Brain pericyte (primary cell): ENCODE measurements at places on chromosomes 12 and 14.

DNA sequence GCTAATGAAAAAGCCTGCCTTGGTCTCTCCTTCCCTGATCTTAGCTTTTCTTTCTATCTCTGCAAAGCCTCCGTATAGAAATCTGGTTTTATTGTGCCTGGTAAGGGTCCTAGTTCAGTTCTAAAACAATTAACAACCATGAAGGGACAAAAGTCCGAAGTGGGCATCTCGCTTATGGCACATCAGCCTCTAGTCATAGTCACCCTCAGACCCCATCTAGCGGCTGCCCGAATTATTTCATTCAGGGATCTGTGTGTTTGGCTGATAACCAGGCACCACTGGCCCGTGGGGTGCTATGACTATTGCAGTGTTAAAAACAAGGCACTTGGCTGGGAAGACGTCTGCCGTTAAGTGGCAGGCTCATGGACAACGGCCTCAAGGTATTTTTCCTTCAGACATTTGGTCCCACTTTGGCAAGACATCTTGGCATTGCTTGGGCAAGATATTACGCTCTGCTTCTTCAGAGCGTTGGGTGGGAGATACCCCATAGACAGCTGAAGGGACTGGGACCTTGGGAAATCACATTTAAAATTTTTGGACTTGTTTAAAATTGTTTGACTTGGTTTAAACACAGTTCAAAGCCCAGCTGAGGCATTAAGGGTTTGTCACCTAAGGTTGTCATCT, 87.1 kb downstream of the SINHCAF start:
- no peak for DNase-seq

DNA sequence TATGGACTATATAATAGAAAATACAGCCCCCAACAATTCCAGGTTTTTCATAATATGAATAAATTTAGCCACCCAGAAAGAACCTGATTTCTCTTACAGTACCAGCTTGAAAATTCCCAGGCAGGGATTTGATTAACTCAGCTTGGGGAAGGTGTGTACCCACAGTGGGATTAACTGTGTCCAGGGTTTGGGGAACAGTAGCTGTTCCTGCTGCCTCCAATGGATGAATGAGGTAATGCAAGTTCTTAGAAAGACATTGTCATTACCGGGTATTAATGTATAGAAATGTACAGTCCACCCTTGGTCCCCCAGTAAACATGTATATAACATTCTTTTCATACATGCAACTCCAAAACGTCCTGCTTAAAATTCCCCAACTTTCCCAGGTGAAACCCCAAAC, 115.6 kb downstream of the LRIG3 start:
- no peak for DNase-seq

DNA sequence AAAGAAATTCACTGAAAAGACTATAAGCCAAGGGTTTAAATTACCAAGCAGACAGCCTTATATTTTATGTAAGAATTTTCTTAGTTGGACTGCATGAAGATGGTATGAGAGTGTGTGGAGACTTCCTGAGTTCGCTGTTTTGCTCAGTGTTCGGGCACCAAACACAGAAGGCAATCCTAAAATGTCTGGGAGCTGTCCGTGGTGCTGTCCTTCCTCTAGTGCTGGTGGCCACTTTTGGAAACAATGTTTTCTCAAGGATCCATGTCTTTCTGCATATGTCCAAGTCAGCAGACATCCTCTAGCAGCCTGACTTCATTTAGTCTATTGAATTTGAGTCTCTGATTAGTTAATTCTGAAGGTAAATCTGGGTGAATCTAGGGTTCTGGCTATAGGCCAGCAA, 135.8 kb downstream of the SLC8A3 start:
- DNase-seq: no peak

DNA sequence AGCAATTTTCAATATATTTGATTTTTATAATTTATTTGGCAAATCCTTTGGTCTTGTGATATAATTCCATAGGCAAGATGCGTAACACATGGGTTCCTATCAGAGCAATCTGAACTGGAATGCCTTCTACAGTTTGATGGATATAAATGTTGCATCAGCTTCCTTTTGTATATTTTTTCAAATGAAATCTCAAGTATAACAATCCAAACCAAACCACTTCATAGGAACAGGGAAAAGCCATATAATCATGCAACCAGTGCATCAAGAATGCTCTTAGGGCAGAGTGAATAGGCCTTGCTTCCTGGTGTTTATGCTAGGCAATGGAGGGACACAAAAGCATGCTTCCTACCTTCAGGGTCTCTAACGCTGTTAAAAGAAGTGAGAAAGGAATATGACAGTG, 34.5 kb downstream of the EFCAB11 start:
- no peak for DNase-seq

DNA sequence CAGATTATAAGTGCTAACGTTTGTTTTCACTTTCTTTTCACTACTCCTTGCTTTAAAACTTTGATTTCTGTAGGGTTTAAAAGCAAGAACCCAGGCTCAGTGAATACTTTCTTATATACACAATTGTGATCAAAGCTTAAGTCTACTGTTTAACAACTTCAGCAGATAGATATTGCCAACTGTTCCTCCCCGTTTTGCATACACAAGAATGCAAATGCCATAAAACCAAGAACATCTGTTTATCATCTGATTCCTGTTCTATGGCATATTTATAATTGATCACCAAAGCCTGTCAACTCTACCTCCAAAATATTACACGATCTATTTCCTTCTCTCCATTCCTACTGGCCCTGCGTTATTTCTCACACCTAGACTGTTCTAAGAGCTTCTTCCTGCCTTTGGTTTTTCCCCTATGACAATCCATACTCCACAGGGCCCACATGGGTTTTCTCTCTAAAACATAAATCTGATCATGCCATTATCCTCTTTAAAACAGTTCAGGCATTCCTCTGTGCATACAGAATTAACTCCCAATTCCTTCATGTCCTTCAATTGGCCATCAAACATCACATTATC, 15.9 kb downstream of the MED13L start:
- DNase-seq: no peak

DNA sequence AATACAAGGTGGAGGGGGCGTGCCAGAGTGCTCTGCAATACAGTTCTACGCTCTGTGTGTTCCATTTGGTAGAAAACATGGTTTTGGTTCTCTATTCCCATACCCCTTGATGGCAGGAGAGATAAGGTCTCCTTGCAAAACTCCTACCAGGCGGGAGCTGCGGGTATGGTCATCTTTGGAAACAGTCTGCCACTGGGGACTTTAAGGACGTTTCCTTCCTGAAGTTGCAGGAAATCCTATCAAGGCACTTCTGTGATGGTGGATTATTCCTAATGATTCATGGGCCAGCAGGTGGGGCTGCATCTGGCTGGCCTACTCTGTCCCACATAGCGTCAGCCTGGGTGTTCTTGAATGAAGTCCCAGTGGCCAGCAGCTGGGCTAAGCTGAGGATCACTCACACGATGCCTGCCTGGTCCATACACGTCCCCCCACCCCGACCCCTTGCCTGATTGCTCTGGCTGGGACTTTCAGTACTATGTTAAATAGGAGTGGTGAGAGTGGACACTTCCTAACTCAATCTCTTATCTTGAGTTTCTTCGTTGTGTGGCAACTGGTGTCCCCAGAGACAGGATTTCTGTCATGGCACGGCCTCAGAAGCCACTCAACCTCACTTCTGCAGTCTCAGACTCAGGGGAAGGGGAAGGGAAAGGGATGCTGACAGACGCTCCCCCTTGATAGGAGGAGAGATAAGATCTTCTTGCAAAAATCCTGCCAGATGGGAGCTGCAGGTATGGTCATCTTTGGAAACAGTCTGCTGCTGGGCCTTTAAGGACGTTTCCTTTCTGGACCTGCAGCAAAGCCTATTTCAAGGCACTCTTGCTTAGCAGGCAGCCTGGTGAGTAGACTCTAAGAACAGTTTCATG, 61.0 kb upstream of the FKBP4 start:
- DNase-seq: no peak

GRCh38 chr12:112798048-112798760, 6.7 kb downstream of the RPH3A start:
- no peak for DNase-seq

GRCh38 chr12:6770600-6770999, 1.7 kb upstream of the LAG3 start:
- no peak for DNase-seq

GRCh38 chr12:100824476-100824875, 29.9 kb downstream of the ANO4 start:
- DNase-seq: no peak

GRCh38 chr12:3557116-3557697, 66.2 kb downstream of the PRMT8 start:
- no peak for DNase-seq

DNA sequence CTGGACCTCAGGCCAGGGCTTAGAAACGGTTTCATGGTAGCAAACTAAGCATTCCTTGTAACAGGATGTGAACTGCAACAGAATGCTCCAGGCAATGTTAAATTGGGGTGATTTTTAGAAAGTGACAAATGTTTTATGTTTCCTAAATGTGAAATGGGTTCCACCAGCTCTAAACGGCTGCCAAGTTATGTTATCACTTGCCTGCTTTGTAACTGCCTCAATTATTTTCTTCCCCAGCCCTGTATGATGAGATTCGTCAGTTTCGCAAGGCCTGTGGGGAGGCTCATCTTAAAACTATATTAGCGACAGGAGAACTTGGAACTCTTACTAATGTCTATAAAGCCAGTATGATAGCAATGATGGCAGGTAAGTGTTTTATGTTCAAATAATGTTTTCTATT, 70.9 kb downstream of the DERA start:
- DNase-seq: no peak

GRCh38 chr12:91577586-91578539, 395.2 kb upstream of the DCN start:
- DNase-seq: no peak

- peak; percentile 61 for DNase-seq
Measured at GRCh38 chr14:103391048-103391447, 5.8 kb downstream of the MARK3 start.

DNA sequence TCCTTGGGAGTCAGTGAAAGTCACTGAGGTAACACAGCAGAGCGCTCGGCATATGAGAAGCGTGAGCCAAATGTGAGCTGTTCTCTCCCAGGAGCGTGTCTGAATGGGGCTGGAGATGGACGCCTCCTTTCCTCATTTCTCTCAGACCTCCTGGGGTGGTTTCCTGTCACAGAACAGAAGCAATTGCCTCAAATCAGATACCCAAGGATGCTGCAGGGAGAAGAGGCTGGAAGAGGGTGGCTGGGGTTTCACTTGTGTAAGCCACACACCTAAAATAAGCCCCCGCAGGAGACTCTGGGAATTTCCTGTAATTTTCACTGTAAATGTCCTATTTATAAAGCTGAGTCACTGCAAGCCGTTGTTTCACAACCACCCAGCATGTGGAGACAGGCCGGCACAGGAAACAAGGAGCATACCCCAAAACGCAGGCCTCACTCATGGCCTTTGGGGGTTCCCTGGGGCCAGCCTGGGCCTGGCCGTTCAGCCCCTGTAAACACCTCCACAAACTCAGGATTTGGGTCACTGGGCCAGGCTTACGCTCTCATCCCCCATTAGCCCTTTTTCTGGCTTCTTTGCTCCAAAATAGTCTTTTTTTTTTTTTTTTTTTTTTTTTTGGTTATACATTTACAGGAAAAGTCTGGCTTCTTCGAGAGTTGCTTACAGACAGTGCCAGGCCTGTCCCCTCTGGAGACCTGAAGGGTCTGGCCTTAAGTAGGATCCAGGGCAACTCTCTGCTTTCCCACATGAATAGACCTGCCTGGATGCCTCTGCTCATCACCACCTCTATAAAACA, 55.3 kb downstream of the VCPKMT start:
- peak; percentile 76 for DNase-seq

DNA sequence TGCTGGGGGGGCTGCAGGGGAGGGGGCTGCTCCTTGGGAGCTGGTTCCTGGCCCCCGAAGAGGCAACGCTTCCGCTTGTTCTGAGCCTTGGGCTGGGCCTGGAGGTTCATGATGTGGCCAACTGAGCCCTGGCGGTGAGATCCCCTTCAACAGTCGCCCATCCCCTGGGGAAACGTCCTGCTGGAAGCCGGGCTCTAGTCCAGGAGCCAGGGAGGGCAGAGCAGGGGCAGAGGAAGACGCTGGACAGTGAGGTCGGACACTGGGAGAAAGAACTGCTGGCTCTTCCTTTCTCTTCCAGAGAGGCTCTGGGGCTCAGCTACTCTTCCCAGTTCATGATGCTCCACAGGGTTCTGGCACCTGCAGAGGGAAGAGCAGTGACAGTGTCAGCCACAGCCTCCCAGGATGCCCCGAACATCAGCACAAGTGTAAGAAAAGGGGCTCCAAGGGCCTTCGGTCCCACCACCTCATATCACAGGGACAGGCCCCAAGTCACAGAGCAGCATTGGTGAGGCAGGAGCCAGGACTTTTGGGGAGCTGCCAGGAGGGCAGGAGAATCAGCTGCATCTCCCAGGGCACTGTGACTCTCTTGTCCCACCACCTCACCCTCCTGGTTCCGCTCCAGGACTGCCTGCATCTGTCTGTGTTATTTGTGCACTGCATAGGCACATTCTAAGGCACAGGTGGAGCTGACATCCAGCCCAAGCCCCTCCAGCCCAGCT, 25.9 kb upstream of the PNMA1 start:
- no peak for DNase-seq

GRCh38 chr14:93007225-93007997, 84.5 kb downstream of the CHGA start:
- DNase-seq: no peak

- DNase-seq: no peak
Measured at GRCh38 chr14:56138928-56139327, 20.7 kb downstream of the PELI2 start.

DNA sequence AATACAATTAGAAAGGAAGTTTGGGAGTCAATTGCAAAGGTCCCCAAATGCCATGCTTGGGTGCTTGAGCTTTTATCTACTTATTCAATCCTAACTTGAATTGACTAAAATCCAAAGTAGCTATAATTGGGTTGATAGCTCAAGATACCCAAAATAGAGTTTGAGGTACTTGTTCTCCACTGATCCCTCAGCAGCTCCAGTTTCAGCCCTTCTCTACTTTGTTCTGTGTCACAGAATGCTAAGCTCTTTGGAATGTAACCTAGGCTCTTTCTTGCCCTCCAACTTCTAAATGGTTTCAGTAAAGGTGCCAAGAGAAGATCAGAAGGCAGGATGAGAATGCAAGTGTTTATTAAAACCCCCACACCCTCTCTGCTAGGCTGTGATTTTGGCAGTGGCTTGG, 251.4 kb upstream of the CLEC14A start:
- DNase-seq: no peak

DNA sequence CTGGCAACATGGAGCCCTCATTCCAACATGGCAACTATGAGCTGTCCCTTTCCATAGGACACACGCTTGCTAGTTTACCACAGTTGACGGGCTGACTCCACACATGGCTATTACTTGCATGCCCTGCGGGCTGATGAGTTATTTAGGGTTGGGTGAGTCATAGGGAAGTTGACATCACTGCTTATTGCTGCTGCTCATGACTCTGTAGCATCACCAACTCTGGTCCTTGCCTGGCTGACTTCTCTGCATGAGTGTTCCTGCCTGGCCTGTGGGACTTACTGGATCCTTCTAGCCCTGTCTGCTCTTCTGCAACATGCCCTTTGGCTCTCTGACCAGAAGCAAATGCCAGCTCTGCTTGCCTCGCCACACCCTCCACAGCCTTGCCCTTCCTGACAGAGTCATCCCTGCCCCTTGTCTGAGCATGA, 199.5 kb downstream of the ANO6 start:
- peak; percentile 78 for DNase-seq

GRCh38 chr14:89720076-89720687, 234.3 kb downstream of the EFCAB11 start:
- no peak for DNase-seq
